ENCODE measurements at places on chromosomes 3 and 15.

DNA sequence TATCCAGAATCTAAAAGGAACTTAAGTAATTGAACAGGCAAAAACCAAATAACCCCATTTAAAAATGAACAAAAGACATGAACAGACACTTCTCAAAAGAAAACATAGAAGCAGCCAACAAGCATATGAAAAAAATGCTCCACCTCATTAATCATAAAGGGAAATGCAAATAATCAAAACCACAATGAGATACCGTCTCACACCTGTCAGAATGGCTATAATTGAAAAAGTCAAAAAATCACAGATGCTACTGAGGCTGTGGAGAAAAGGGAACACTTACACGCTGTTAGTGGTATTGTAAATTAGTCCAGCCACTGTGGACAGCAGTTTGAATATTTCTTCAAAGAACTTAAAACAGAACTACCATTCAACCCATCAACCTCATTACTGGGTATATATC, 220.7 kb downstream of the MEX3B start:
- no peak for DNase-seq

DNA sequence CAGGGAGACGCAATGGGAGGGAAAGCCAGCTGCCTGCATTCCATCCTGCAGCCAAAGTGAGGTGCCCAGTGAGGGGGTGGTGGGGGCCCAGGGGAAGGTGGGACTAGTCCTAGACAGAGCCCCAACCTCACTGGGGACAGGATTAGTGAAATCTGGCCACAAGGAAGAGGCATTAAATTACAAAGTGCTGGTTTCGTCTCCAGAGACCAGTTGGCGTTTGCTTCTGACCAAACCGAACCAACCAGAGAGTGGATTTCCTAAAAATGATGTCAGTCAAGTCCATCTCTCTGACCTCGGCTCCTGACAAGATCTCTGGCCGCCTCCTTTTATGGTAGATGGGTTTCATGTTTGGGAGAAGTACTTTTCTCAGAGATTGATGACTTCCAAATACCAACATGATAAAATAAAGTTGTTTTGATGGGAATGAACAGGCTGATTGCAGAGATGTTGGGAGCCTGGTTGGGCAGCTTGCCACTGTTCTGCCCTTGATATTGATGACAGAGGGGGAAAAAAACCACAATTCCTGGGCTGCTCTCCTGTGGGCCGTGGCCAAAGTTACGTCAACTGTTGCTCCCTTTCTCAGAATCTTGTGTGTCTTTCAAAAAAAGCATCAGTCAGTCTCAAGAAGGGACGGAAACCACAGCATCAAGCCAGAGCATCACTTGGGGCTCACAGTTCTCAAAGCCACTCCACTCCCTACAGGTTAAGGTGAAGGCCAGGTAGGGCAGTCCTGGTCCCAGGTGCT, 24.6 kb downstream of the ITGA11 start:
- no peak for DNase-seq

- DNase-seq: peak; percentile 40
Observed at GRCh38 chr3:53162672-53163443, 1.8 kb downstream of the PRKCD start.

GRCh38 chr15:97959724-97960363, 659 bp upstream of the ARRDC4 start:
- no peak for DNase-seq

DNA sequence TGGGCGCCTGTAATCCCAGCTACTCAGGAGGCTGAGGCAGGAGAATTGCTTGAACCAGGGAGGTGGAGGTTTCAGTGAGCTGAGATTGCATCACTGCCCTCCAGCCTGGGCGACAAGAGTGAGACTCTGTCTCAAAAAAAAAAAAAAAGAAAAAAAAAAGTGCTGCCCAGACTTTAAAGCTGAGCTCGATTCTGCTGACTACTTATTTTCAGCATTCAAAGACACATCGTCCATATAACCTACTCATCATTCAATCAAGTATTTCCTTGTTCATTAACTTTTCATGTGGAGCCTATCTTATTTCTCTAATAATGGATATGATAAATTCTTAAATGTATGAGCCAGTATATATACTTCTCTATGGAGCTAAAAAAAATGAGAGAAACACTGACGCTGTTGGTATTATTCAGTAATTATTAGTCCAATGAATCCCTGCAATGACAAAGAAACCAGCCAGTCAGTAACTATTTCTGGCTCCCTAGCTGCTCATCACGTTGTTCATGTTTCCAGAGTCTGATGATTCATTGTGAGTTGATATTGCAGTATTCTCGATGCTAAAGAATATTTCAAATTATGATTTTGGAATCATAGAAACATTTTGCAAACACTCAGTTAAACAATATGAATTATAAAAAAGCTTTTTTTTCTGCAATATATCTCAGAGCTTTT, 111.9 kb downstream of the RAP2B start:
- DNase-seq: no peak

DNA sequence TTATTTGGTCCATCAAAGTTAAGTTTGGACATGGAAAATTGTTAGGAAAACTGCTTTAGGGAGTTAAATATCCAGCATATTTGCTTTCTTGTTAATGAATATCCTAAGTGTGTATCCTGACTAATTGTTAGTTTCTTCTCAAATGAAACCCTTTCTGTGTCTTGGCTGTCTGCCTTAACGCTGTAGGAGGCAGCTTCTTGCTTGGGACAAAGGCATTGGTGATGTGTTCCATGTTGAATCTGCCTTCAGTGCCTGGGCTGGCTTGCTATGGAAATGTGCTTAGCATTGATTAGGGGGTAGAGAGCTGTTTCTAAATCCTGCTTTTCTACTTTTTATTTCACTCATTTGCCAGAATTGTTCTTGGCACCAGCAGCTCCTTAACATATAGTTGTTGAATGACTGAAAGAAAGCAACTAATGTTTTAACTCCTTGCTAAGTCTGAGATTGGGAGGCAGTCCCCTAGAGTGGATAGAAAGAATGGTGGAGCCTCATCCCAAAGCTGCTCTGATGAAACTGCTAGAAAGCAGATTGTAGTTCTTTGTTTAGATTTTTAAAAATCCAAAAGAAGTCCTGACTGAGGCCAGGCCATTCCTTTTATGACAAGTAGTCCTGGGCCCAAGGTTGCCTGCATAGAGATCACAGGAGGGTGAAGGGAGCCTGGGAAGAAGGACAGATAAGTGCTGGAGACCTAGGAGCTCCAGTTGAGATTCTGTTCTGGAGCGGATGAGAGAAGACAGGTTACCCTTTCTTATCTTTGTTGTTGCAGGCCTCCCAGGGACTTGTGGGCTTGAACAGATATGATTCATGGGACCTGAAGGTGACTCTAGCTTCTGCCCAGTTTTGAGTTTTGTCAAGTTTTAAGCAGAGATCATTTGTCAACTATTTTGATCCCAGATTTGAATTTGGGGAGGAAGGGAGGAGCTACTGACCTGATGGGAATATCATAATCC, 39.3 kb downstream of the OXNAD1 start:
- DNase-seq: no peak

- no peak for DNase-seq
Observed at GRCh38 chr3:152458376-152459117, 189.8 kb downstream of the MBNL1 start.

GRCh38 chr3:183074261-183074660, 25.0 kb downstream of the MCCC1 start:
- DNase-seq: no peak

- no peak for DNase-seq
Observed at GRCh38 chr15:51756482-51756881, 5.1 kb downstream of the TMOD2 start.

- DNase-seq: no peak
Observed at GRCh38 chr3:17182166-17182565, 297.4 kb downstream of the PLCL2 start.

All from stimulated activated CD8-positive, alpha-beta memory T cell treated with anti-CD3 and anti-CD28 coated beads, Interleukin-2, amount 100 ng/mL, for 1 hour (primary cell).